ENCODE measurements at places on chromosomes 2 and 18.

DNA sequence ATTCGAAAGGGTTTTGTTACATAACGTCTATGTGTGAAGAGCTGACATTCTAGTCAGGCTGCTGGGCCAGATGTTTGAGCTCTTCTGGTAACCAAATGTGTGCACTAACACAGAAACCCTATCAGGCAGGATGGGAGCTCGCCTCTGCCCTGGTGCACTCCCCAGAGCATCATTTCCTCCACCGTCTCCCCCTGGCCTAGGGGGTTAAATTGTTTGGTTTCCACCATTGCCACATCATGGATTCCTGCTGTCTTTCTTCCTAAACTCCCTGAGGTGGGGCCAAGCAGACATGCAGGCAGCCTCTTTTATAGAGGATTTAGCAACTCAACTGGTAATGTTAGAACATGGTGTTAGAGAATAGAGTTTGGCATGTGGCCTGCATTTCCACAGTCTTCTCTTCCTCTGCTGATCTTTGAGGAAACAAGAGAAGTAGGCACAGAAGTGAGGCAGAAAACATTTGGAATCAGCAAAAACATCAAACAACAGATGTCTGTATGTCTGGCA is 87.3 kb downstream of the ANTXR1 start:
- DNase-seq, result no peak

DNA sequence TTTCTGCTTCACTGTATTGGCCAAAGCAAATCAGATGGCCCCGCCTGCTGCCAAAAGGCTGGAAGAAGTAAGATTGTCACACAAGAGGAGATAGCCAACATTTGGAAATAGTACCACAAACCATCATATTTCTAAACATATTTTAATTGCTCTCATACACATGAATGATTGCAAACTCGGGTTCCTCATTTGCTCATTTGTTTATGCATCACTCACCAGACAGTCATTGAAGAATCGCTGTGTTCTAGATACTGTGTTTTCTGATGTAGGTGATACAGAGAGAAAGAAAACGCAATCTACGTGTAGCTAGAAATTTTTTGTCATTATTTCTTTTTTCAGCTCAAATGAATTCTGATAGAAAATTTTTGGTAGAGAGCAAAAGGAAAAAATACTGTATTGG is 1103.4 kb downstream of the TSN start:
- DNase-seq, result no peak

GRCh38 chr2:172273910-172274571 is 153.3 kb upstream of the ITGA6 start:
- DNase-seq, result no peak

- no peak for DNase-seq
Measured at GRCh38 chr2:143717053-143717452, 587.8 kb downstream of the ARHGAP15 start.

DNA sequence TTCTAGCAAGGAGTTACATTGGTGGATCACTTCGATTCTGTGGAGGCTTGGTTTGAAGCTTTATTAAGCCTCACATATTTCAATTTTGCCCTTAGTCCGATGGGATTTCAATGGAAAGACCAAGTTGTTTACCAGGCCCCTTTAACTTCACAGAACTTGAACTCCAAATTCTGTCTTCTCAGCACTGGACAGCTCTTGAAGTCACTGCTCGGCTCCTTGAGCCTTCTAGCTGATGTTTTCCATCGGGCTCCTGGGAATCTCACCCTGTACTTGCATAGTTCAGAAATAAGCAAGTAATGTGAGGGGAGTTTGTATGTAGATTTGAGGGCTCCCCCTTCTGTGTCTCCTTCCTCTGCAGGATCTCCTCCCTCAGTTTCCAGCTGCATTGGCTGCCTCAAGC is 15.1 kb downstream of the OXER1 start:
- DNase-seq, result no peak

DNA sequence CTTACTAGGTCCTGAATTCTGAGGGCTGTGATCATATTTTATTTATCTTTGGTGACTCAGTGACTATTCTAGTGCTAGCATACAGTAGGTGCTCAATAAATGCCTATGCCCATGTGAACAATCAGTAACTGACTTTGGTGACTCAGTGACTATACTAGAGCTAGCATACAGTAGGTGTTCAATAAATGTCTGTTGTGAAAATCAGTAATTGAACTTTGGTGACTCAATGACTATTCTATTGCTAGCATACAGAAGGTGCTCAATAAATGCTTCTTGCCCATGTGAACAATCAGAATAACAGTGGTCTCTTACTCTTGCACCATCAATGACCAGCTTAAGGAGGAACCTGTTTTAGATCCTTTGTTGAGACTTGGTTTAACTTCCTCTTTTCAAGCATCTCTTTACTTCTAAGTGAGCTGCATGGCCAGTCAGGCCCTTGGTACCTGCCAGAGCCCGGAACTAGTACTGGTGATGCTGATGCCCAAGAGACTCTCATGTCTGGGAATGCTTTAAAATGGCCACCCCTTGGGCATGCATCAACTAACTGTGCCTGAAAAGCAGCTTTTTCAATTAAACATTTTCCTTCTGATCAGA is 214.9 kb upstream of the SPRED2 start:
- DNase-seq, result no peak

- DNase-seq, result no peak
Measured at GRCh38 chr2:100527440-100528015, 35.3 kb upstream of the PDCL3 start.

DNA sequence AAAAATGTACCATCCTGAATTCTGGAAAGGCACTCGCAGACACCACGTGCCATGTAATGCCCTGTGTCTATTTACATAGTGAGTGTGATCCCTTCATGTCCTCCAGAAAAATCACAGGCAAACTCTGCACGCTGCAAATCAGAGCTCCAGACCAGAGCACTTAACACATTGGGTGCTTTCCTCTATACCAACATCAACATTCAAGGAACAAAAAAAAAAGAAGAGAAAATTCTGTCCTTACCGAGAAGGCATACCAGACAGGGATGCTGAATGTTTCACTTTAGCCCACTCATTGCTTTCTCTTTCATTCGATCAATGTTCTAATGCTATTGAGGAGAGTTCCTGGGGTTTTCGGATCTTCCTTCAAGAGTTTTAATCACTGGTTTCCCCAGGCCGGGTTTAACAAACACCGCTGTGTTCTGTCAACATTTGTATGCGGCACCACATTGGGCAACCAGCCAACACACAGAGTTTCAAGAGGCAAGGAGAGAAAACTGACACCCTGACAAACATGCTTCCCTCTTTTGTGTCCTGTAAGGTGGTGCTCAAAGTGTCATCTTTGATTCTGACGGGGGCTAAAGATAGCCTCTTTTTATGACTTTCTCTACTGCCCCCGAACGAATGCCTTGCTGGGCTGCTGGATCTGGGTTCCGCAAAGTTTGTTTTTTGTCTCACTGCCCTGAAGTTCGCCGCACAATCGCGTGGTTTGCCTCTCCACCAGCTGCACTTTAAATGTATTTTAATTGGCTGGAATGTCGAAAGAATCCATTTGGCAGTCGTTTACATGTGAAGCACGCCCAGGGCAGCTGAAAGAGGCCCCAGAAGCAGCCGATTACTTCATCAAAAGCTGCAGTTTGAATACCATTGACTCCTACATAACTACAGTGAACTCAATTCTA is 106.4 kb upstream of the NCKAP5 start:
- no peak for DNase-seq

- no peak for DNase-seq
Measured at GRCh38 chr18:79952456-79952995, 1.1 kb upstream of the SLC66A2 start.

DNA sequence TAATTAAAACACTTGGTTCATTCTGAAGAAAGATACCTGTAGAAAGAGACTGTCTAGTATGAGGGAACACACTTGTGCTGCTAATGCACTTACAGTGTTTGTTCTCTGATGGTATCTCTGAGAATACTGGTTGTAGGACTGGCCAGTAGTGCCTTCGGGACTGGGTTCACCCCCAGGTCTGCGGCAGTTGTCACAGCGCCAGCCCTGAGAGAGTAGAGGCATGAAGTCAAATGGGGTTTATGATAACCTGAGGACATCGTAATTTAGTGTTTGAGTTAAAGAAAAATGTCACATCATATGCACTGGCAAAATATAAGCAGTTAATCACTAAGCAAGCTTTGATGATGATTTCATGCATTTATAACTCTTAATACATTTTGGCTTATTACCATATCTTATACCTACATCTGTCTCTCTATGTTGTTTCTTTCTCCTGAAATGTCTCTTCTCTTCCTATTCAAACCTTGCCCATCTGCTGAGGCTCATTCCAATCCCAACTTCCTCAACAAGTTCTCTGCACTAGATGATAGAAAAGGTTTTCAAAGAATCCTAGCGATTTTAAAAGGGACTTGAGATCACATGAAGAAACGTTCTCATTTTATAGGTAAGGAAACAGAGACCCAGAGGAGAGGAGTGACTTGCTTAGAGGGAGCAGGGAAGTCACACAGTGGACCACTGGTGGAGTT is 50.2 kb downstream of the ATIC start:
- DNase-seq, result no peak

DNA sequence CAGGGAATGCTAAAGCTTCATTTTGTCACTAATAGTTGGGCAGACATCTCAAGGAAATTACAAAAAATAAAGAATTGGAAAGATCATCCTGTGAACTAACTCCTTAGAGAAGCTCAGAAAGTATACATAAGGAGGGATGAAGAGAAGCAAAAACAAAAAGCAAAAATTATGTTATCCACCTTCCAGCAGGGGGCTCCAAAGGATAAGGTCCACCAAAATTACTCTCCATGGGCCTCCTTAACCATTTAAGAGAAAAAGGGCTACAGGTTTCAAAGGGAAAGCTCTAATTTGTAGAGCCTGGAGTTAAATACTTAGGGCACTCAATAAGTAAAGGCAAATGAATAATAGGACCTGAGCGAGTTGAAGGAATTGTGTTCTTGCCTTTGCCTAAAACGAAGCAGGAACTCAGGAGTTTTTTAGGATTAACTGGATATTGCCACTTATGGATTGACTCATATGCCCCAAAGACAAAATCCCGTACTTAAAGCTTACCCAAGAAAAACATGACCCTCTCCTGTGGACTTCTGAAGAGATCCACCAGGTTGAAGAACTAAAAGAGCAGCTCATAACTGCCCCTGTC is 1167.9 kb downstream of the DSC3 start:
- DNase-seq, result no peak

GRCh38 chr18:40437517-40437916 is 1517.5 kb upstream of the PIK3C3 start:
- no peak for DNase-seq

GRCh38 chr18:25446972-25447371 is 95.0 kb upstream of the ZNF521 start:
- no peak for DNase-seq

DNA sequence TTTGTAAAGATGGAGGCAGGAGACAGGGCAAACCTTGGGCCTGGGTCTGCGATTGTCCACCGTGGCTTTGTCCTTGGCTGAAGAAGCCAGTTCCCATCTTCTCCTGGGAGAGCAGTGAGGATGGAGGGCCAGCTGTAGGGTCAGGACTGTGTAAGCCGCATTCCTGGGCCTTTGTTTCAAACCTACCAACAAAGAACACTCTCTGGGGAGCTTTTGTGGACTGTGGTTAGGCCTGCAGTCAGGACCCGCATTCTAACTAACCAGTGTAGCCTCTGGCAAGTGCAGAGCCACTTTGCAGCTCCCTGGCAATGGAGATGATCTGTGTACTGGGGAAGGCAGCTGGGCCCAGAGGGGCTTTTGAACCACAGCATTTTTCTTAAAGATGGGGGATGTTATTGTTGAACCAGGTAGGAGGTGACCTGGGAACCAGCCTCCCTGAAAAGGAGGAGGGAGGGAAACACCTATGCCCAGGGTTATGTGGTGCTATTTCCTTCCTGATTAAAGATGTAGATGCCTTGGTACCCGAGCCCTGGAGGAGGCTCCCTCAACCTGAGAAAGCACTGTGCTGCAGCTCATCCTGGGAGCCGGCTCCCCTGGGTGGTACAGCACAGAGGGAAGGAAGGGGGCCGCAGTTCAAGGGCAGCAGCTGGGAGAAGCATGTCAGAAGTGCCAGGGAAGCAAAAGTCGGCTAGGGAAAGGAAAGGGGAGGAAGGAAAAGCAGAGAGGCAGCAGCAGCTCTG is 12.7 kb upstream of the SMAD4 start:
- DNase-seq, result no peak

- no peak for DNase-seq
Measured at GRCh38 chr2:104818264-104818663, 35.7 kb upstream of the POU3F3 start.

DNA sequence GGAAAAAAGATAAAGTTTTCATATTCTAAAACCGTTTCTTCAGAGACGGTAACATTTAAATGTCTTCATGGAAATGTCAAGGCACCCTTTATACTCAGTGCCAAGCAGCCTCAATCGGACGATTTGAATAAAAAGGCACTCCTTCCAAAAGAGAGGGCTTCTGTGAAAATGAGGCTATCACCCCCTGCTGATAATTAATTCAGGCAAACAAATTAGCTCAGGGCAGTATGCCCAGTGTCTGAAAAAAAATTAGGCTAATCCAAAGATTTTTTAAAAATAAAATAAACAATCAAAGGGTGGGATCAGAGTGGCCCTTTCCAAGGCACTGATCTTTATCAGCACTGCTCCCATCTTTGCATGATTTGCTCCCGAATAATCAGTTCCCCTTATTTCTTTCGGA is 151.0 kb upstream of the PID1 start:
- DNase-seq, result no peak

DNA sequence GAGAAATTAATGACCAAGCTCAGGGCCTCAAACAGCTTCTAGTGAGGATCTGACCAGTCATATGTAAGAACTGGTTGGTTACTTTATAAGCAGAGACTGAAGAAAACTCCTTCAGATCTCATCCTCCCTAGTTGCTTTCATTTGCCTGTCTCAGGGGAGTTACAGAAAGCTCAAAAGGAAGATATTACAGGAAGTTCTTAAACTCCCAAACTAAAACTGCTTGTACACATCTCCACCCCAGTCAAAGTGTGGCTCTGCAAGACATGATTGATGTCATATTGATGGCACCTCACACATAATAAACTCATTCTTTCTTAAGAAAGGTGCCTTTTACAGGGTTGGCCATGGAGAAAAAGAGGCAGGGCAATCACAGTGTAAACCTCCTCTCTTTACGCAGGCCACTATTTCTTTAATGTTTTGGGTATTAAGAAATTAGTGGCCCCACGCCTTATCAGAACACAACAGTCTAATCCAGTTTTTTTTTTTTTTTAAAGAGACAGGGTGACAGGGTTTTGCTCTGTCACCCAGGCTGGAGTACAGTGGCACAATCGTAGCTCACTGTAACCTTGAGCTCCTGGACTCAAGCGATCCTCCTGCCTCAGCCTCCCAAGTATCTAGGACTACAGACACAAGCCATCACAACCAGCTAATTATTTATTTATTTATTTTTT is 62.6 kb upstream of the STK17B start:
- no peak for DNase-seq

DNA sequence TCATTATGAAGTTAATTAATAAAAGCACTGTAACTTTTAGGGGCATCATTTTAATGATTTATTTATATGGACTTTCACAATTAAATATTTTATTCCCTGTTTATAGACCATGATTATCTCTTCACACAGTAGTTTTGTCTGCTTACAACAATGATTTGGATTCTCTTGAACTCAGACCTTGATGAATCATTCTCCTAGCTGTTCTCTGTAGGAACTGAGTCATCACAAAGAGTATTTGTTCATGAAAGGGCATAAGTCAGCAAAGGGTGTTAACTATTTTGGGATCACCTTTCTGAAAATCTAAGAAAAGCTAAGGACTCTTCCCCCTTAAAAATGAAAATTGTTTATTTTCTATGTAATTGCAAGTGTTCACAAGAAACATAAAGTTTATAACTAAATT is 461.1 kb upstream of the UBE2E3 start:
- no peak for DNase-seq

All from 8988T (cell line).